Mesothelial cell of epicardium (in vitro differentiated cells): ENCODE measurements at places on chromosomes 4 and X.

DNA sequence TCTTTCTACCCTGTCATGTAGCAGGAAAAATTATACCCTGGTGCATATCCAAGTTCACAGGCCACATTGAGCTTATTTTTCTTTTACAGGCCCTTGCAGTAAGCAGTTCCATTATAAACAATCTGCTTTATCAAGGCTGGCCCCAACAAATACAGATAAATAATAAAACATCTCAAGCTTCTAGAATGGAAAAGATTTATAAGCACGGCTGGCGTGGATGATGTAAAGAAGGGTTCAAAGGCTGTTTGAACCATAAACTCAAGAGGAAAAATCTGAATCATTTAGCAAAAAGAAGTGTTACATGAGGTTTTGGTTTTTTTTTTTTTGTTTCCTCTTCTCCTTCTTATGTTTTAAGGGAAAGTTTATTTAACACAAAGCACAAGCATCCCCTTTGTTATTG lies 109.7 kb downstream of the UNC5C start:
- DNase-seq, result no peak

- DNase-seq, result no peak
Observed at GRCh38 chrX:95318882-95319281, 1365.8 kb upstream of the DIAPH2 start.

- no peak for DNase-seq
Observed at GRCh38 chrX:7170898-7171297, 22.9 kb upstream of the PUDP start.

- no peak for DNase-seq
Observed at GRCh38 chr4:30808276-30808675, 88.1 kb downstream of the PCDH7 start.
